ENCODE measurements at places on chromosomes 7 and 10.

GRCh38 chr7:26090927-26091519 lies 61.0 kb upstream of the NFE2L3 start:
- peak; percentile 92 for DNase-seq

GRCh38 chr10:69911613-69912528 lies 110.2 kb downstream of the COL13A1 start:
- no peak for DNase-seq

- DNase-seq, result no peak
Observed at GRCh38 chr7:11601761-11602160, 230.2 kb downstream of the THSD7A start.

DNA sequence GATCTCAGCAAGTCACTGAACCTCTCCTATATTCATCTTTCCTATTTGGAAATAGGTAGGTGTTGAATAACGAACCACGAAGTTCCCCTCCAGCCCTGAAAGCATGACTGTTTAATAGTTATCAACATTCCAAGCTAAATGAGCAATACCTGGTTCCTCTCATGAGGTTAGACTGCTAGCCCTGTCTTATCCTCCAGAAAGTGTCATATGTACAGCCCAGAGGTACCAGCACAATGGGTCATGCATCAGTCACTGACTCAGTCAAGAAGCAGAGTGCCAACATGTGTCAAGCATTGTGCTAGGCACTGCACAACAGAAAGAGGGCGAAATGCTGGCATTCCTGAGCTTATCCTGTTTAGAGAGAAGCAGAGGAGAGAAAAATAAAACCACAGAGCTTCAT lies 70.0 kb downstream of the AMPH start:
- DNase-seq, result no peak

DNA sequence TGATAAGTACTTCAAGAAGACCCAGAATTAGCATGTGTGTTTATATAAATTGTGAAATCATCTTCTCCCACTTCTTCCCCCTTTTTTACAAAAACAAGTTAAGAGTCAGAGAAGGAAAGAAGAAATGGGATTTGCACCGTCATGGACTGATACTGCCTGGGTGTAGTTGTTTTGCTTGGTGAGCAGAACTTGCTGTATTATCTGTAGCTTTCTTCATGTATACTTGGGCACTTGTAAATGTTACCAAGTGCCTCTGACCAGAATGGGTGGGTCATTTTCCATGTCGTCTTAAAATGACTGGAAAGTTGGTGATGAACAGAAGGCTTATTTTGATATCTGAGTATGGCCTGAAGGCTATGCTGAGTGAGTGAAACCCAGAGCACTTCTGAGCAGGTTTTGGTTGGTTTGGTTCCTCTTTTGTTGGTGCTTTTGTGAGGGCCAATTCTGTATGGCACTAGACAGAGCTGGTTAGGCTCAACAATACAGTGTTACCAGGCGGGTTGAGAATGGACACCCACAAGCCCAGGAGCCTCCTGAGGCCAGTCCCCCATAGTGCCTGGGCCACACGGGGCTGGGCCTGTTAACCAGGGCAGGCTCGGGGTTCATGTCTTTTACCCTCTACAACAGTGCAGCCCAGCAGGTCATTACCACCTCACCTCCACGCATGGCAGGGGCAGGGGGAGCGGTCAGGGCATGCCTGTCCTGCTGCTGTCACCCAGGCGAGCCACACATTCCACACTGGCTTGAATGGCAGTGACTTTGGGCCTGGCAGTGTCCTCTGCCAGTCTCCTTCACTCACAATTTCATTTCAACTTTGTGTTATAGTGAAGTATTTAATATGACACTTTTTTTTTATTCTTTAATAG lies 115.1 kb downstream of the CCNY start:
- no peak for DNase-seq

- DNase-seq, result no peak
Observed at GRCh38 chr7:47480576-47481538, 101.1 kb downstream of the TNS3 start.

DNA sequence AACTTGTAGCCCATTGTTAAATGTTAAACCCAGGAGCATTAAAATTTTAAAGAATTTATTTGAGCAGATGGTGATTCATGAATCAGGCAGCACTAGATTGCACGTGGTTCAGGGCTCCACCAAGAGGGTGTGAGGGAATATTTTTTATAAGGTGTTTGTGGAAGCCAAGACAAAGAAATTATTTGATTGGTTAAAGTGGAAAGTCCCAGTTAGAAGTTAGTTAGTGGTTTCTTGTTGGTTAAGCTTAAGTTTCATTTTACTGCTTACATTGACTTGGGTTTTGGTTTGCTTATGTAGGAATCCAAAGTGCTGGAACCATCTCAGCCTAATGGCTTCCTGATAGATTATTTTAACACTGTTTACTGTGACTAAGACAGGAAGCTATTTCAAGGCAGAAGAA lies 906.2 kb downstream of the LRMDA start:
- DNase-seq, result no peak

All from NCI-H1694 treated with DMSO at 0.1 percent for 48 hours (cell line).